Activated CD8-positive, alpha-beta memory T cell treated with anti-CD3 and anti-CD28 coated beads, Interleukin-2, amount 50 U/mL, for 48 hours (primary cell): ENCODE measurements at places on chromosomes 13 and 19.

DNA sequence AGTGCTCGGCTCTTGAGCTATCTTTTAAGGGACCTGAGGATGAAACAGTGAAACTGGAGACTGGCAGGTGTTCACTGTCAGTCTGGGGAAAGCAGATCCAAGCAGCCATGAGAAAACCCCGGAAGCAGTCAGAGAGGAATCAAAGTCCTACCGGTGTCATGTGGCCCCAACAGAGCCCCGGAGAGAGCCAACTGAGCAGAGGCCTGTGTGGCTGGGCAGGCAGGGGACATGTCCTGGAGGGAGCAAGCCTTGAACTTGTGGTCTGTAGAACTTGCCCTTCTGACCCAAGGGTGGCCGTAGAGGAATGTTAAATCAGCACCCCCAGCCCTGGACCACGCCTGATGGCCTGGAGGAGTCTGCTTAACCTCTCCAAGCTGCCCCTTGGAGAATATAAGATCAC lies 113.7 kb upstream of the ZNF507 start:
- no peak for DNase-seq

DNA sequence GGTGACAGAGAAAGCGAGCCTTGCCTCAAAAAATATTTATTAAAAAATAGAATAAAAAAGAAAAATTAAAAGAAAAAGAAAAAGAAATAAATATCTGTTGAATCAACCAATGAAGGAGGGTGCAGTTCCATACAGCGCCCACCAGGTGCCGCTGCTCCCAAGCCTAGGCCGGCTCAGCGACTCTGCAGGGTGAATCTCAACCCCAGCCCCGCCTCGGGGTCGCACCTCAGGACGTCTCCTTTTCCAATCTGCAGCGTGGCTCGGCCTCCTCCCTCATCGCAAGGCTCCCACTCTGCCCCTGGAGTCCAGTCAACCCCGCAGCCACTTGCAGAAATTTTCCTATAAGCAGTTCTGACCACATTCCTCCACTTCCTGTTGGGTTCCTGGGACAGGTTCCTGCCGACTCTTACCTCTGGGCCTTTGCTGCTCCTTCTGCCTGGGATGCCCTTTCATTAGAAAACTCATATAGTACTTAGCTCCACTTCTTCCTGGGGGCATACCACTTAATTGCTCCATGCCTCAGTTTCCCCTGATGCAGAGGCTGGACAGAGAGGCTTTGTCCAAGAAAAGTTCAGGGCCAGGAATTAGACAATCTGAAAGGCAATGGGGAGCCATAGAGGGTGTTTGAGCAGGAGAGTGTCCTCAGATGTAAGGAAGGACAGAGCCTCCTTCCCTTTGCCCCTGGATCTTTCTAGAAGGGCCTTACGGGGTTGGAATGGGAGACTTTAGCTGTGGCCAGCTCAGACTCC lies 24.3 kb downstream of the NFILZ start:
- DNase-seq, result peak; percentile 90

DNA sequence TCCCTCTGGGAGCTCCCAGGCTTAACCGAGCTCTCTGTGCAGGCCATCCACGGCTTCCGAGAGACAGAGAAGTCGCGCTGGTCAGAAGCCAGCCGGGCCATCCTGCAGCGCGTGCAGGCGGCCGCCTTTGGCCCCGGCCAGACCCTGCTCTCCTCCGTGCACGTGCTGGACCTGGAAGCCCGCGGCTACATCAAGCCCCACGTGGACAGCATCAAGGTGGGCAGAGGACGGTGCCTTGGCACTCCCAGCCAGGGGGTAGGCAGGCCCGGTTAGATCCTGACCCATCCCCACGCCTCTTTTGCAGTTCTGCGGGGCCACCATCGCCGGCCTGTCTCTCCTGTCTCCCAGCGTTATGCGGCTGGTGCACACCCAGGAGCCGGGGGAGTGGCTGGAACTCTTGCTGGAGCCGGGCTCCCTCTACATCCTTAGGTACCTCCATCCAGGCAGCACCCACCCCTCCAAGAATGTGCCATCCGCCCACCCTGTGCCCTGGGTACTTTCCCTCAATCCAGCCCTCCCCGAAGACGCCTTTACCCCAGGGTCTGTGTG lies 1.5 kb downstream of the PSPN start:
- DNase-seq, result no peak

DNA sequence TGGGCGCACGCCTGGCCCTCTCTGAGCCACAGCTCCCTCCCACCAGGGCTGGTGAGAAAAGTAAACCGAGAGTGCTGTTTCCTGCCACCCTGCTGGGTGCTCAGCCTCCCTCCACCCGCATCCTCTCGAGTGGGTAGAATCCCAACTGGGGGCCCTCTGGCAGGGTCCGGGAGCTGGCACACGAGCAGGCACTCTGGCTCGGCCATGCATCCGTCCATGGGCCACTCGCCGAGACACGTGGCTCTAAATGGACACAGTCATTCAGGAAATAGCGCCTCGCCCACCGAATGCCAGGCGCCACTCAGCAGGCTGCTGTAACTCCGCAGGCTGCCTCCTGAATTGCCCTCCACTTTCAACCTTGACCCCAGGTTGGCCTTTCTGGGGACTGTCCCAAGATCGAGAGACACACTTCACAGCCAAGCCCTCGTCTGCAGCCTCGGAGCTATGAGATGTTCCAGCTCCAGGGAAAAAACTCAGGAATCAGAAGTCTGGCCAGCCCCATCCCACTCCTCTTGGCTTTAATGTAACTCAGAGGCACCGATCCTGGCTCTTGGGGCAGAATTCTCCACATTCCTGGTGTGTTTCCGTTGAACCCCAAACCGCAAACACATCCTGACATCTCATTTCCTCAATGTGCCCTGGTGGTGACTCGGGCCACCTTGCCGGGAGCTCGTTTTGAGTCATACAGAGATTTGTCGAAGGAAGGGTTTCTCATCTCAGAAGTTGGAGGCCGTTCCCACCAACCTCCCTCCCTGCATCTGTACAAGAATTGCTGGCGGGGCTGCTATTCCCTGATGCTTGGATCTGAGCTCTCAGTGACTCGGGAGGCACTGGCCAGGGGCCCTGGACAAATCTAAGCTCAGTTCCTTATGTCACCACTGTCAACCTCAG lies 14.1 kb downstream of the KLF2 start:
- DNase-seq, result peak; percentile 79

GRCh38 chr19:13082192-13083007 lies 20.3 kb downstream of the LYL1 start:
- no peak for DNase-seq

- no peak for DNase-seq
Measured at GRCh38 chr13:109233293-109233692, 553.1 kb downstream of the IRS2 start.

GRCh38 chr13:45658586-45659235 lies 43.2 kb upstream of the ERICH6B start:
- DNase-seq, result no peak
